Epithelial cell of umbilical artery (primary cell): ENCODE measurements at places on chromosomes 5 and 9. TPM values are rescaled to one million over a fixed set of nuclear protein-coding genes. Genes with fewer than 3 reads are reported as not detected.

Gene MPDZ
- 61.7 and 77.7 TPM in 2 replicates for total RNA-seq

Gene DAB2IP
- total RNA-seq = 11.6 and 24.4 TPM in 2 replicates

Gene F2RL2
- 0.65 and 2.3 TPM in 2 replicates for total RNA-seq

Gene IGIP
- 3.2 and 3.3 TPM in 2 replicates for total RNA-seq

Gene DIPK1B
- total RNA-seq = 171 and 201 TPM in 2 replicates

Gene SPINK6
- not detected in 2 replicates for total RNA-seq

Gene MLANA
- not detected in 2 replicates for total RNA-seq

Gene BTNL9
- 0.32 TPM in 1 of 2 replicates, not detected in the other for total RNA-seq

Gene OTP
- total RNA-seq = not detected in 2 replicates

Gene PCDHB10
- 0.30 and 0.32 TPM in 2 replicates for total RNA-seq

Gene PDE8B
- 0.15 TPM in 1 of 2 replicates, not detected in the other for total RNA-seq

Gene POLR3G
- total RNA-seq = 13.6 and 20.1 TPM in 2 replicates

Gene TAF11L4
- not detected in 2 replicates for total RNA-seq

Gene IL4
- total RNA-seq = not detected in 2 replicates
